ENCODE measurements at places on chromosomes 1 and 21.
A peak's percentile ranks its signal among the peaks of the same experiment; 100 is the strongest.

DNA sequence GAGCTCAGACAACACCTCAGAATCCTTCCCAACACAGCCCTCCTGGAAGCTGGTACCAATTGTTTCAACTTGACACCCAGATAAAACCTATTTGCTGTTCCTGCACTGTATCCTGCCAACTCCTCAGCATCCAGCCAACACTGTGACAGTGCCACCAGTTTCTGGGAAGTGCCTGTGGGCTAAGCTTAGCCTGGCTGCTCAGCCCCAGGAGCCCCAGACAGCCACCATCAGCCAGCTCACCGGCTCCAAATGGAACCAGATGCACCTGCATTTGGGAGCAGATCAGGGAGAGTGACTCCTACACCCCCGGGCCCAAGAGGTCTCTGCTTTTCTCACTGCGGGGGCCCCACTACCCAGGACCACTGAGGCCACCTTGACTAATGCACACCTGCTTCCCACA lies 24.9 kb downstream of the KCNN3 start:
- DNase-seq = no peak

DNA sequence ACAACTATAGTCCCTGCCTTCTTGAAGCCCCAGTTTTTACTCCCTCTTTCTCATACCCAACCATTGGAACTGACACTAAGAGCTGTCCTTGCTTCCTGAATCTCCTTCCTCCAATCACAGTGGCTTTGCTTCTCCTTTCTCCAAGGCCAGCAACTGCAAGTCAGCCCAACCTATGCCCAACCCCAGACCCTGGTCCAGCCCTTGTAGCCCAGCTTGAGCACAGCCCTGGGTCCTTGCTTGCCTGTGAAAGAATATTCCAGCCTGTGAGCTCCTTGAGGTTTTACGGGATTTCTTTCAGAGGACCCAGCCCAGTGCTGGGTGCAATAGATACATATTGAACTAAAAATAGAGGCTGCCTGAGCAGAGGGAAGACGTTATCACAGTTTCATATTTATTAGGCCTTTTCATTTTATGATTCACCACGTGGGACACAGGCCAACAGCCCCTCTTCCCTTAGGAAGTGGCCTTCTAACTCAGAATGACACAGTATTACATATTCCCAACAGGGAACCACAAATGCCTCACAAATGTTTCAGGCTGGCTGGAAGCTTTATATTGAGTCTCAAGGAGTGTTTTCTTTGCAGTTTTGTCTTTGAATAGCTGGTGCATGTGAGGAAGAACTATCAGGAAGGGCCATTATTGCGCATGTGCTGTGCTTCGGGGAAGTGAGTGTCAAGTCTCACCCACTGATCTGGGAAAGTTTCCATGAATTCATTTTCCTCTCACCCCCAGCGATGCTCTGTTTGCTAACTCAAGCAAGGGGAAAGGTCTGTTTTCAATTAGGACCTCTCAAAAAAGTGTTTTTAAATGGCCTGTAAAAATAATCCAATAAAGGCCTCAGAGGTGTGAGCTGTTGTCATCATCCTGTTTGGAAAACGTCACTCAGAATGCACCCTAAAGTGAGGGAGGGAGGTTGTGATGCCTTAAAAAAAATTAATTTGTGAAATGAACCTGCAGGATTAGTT lies 92.3 kb upstream of the NFIA start:
- peak; percentile 57 for DNase-seq

- DNase-seq = no peak
These were observed 88.9 kb downstream of the TMEM53 start for GRCh38 chr1:44585315-44585920.

GRCh38 chr1:241598249-241598648 lies 41.9 kb downstream of the CHML start:
- no peak for DNase-seq

- DNase-seq = no peak
These were observed 58.6 kb downstream of the TLR5 start for GRCh38 chr1:223084464-223084866.

GRCh38 chr1:10821388-10821787 lies 24.9 kb upstream of the CASZ1 start:
- DNase-seq = no peak

- DNase-seq = no peak
These were observed 41.4 kb upstream of the NFASC start for GRCh38 chr1:204829133-204829825.

- DNase-seq = no peak
These were observed 21.5 kb downstream of the ADGRB2 start for GRCh38 chr1:31742462-31743212.

GRCh38 chr1:54978528-54979326 lies 1.7 kb upstream of the TMEM61 start:
- no peak for DNase-seq

GRCh38 chr1:219323426-219323825 lies 149.7 kb downstream of the LYPLAL1 start:
- DNase-seq = no peak

DNA sequence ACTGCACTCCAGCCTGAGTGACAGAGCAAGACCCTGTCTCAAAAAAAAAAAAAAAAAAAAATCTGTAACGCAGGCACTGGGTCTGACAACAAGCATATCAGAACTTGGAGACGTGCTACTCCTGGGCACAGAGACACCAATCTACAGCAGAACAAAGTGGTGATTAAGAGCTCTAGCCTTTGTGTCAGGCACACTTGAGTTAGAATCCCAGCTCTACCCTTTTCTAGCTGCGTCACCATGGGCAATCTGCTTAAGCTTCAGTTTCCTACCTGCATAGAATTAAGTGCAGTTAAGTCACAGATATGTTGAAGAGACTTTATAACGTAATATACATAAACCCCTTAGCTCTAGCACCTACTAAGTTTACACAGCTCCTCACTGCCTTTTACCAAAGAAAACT lies 3.4 kb upstream of the CDCA8 start:
- no peak for DNase-seq

DNA sequence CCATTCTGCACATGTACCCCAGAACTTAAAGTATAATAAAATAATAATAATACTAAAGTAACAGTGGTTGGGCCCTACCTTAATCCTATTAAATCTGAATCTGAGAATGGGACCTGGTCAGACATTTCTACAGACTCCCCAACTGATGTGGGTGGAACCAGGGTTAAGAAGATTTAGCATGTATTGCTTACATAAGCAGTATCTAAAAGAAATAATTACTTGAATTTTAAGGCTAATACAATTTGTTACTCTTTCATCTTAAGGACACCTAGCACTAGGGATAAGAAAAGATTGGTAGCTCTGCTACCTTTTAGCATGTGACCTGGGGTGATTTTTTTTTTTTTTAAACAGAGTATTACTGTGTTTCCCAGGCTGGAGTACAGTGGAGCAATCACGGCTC lies 79.4 kb downstream of the IVNS1ABP start:
- DNase-seq = no peak

GRCh38 chr1:224623743-224624333 lies 7.7 kb downstream of the CNIH3 start:
- no peak for DNase-seq

- DNase-seq = no peak
These were observed 284.5 kb downstream of the NPHP4 start for GRCh38 chr1:5707566-5708345.

DNA sequence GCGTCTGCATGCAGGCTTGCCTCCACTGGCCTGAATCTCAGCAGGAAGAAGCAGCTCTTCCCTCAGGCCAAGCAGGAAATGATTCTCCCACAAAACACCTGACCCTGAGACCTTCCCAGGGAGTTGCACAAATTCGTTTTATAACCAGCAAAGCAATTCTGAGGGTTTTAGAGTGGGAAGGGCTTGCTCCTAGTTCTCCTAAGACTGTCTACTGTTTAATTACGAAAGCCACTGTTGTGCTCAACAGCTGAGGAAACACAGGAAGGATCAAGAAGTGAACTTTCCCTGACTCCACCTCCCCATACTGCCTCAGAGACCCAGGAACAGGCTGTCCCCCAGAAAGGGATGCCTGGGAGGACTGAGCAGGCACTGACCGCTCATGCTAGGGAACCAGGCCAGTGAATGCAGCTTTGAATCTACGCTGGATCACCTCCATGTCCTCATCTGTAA lies 37.0 kb upstream of the PUM1 start:
- DNase-seq = no peak

GRCh38 chr1:64526312-64526711 lies 56.4 kb downstream of the CACHD1 start:
- no peak for DNase-seq

DNA sequence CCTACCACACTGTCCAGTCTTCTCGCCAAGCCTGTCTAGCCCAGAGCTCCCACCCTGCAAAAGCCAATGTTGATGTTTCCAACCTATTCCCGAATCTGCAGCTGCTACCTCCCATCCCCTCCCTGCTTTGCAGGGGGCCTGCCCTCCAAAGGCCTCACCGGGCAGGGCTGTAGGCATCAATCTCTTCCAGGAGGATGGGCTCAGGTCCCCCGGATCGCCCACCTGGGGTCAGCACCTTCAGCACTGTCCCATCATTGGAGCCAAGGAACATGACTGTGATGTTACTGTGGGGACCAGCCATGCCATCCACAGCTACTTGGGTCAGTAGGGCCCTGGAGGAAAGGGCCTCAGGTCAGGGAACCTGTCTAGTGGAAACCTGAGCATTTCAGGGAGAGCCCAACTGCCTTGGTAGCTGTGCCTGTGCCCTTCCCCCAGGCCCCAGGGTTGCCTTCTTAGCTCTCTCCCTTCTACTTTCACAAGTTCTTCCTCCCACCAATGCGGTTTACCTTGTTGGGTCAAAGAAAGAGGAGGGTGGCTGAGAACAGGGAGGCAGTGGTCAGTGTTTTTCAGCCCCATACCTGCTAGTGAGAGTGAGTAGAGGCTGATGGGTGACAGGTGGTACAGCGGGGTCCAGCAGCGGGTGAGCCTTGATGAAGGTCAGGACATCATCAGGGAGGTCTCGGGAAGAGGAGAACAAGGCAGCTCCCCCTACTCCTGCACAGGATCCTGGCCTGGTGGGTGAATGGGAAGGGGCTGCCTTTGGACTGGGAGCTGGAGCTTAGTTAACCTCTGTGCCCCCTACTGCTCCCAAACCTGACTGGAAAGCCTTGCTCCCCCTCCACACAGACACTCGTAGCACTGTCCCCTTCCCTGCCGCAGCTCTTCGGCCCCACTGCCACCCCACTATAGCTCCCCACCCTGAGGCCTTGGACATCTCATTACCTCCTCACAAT lies 10.7 kb downstream of the SEMA6C start:
- DNase-seq = no peak

DNA sequence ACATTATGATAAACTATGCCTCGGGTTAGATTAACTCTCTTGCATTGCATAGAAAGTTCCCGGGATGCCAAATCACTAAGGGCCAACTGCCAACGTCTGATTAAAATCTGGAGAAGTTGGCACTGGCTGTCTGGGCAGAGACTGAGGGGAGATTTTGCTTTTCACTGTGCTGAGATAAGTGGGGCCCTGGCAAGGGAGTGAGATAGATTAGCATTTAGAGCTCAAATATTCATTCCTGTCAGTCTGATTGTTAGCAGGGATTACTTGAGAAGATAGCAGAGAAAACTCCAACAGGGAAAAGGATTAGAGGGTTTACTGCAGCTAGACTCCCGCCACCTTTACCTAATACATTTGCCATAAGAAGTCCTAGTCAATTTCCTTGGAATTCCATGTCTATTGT lies 714.1 kb upstream of the CHRM3 start:
- no peak for DNase-seq

- DNase-seq = no peak
These were observed 101.2 kb downstream of the PRDM2 start for GRCh38 chr1:13801232-13801631.

DNA sequence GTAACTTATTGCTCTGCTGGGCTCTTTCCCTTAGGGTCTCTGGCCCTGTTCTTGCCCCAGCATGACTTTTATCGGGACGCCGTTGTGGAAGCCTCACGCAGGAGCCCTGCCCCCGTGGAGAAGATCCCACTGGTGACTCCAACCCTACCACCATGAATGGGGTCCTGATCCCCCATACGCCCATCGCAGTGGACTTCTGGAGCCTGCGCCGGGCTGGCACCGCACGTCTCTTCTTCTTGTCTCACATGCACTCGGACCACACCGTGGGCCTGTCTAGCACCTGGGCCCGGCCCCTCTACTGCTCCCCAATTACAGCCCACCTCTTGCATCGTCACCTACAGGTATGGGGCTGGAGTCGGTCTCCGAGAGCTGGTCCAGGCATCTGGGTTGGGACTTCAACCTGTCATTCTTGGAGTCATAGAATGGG lies 322 bp downstream of the DCLRE1B start:
- no peak for DNase-seq

- no peak for DNase-seq
These were observed 219.5 kb downstream of the ZP4 start for GRCh38 chr1:237671262-237671661.

Measured in thoracic aorta (tissue), 2 donors.